ENCODE measurements at places on chromosomes 6 and 20. TPM values are rescaled to one million over a fixed set of nuclear protein-coding genes. Genes with fewer than 3 reads are reported as not detected.

- H3K36me3 ChIP-seq: no peaks in the 10 kb centered on the region
- H3K4me3 ChIP-seq: no peak overlapping the region
- no peak for DNase-seq
These were observed 67.5 kb downstream of the THEMIS start for GRCh38 chr6:127833336-127833735.

DNA sequence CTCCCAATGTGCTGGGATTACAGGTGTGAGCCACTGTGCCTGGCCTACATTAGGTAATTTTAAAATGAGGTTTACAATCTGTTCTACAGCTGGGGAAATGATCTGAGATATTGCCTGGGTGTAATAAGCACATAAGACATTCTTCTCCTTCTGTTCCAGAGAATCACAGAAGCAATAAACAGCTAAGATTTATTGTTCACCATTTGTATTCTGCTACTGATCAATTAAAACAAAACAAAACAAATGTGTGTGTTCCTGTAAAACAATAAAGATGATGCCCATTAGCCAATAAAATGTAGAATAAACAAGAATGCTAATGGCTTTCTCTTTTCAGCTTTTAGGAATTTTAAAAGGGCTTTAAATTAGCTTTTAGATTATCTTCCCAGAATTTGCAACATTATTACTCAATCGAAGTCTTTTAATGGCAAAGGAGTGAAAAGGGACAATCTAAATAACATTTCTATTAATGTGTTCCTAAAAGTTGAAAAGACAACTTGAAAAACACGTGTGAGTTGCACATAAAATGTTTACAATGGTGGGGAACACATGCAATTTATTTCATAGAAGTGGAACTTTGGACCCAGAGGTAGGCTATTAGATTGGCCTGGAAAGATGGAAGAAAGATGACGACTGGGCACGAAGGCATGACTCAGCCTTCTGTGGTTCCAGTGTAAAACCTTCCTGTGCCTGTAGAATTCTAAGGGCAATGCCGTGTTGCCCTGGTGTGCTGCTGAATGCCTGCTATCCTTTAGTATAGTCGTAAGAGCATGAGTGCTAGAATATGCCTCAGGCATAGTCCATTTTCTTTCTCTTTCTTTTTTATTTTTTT, 29.0 kb upstream of the DEK start:
- no peaks in the 10 kb centered on the region for H3K4me1 ChIP-seq
- H3K36me3 ChIP-seq: no peaks in the 10 kb centered on the region
- no peak overlapping the region for H3K27ac ChIP-seq
- no peak for DNase-seq
- H3K4me3 ChIP-seq: no peak overlapping the region

DNA sequence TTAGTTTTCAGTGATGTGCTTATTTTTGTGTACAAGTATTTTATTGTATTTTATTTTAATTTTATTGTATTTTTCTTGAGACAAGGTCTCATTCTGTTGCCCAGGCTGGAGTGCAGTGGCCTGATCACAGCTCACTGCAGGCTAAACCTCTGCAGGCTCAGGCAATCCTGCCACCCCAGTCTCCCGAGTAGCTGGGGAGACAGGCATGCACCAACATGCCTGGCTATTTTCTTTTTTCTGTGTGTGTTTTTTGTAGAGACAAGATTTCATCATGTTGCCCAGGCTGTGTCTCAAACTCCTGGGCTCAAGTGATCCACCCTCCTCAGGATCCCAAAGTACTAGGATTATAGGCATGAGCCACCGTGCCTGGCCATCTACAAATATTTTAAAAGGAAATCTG, 146.3 kb downstream of the MANEA start:
- DNase-seq: no peak
- no peak overlapping the region for H3K4me3 ChIP-seq
- no peaks in the 10 kb centered on the region for H3K4me1 ChIP-seq

DNA sequence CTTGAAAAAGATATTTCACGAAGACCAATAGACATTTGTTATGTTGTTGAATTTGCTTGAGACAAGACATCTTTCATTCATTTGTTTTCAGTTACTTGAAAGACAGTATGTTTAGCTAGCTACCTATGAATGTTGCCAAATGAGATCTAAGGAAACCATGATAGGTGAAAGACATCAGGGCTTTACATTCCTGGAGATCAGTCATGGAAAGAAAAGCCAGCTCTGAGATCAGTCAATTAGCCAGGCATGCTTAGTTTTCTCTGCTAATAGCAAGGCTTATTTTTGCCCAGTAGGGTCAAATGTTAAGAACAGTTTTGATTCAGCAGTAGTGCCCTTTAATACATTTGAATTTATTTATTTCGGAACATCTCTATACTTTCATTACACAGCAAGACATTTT, 116.5 kb upstream of the EDN1 start:
- no peak overlapping the region for H3K4me3 ChIP-seq
- no peaks in the 10 kb centered on the region for H3K27me3 ChIP-seq
- DNase-seq: no peak
- H3K4me1 ChIP-seq: no peaks in the 10 kb centered on the region
- H3K27ac ChIP-seq: no peak overlapping the region

GRCh38 chr6:81562169-81562568, 190.3 kb downstream of the TENT5A start:
- no peak overlapping the region for H3K27ac ChIP-seq
- H3K4me1 ChIP-seq: peaks cover 7% of the 10 kb centered on the region
- H3K36me3 ChIP-seq: no peaks in the 10 kb centered on the region
- no peaks in the 10 kb centered on the region for H3K27me3 ChIP-seq

DNA sequence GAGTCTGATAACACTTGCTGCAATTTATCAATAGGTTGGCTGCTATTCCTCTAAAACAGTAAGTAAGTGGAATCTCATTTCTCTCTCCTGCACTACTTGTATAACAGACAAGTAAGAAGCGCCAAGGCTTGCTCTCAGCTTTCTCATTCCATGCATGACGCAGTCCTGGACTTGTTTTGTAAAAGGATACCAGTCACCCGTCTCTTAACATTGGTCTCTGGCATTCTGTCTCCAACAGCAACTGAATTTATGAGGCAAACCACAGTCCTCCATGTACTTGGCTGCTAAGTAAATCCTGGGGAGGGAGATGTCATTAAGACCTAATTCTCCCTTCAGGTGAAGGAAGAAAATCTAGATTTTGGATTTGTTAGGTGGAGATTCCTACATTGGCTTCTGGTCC, 115.4 kb downstream of the OPN5 start:
- DNase-seq: no peak
- no peaks in the 10 kb centered on the region for H3K27me3 ChIP-seq
- no peak overlapping the region for H3K4me3 ChIP-seq

- H3K4me1 ChIP-seq: peaks cover 2% of the 10 kb centered on the region
- no peak overlapping the region for H3K4me3 ChIP-seq
- H3K36me3 ChIP-seq: peaks cover 28% of the 10 kb centered on the region
- H3K27me3 ChIP-seq: no peaks in the 10 kb centered on the region
- no peak for DNase-seq
These were observed 6.5 kb downstream of the TCFL5 start for GRCh38 chr20:62855120-62855519.

Gene ZC2HC1B
- not detected for total RNA-seq

Gene RAMACL
- total RNA-seq: 6.6 TPM

Gene RNF8
- total RNA-seq: 13.1 TPM

Gene NKAIN2
- total RNA-seq: 0.12 TPM

Gene TFAP2D
- not detected for total RNA-seq

Gene QRSL1
- total RNA-seq: 10.7 TPM
